H1 (cell line): ENCODE measurements at places on chromosomes 5 and 9.
A peak's percentile ranks its signal among the peaks of the same experiment; 100 is the strongest.

DNA sequence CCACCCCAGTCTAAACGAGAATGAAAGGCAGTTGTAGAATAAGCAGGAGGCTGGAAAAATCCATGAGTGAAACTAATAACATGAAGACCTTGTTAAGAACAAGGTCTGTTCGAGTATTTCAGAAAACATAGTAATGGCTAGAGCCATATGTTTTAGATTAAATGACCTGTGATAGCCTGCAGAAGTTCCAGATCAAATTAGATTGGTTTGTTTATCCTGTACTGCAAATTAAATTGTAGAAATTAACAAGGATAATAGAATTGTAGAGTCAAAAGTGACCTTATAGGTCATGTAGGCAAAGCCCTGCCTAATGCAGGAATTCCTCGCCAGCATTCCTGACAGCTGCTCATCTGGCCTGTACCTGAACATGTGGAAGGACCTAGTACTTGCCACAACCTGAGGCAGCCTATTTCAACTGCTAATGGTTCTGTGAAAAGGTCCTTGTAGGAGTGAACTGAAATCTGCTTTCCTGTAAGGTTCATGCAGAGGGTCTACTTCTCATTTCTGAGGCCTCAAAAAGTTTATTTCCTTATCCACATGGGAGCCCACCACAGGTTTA lies 17.2 kb downstream of the LIX1 start:
- H3K4me3 ChIP-seq = no peak overlapping the region
- H3K36me3 ChIP-seq = no peaks in the 10 kb centered on the region
- no peaks in the 10 kb centered on the region for H3K4me1 ChIP-seq

- no peak for DNase-seq
- H3K36me3 ChIP-seq = no peaks in the 10 kb centered on the region
- no peak overlapping the region for H3K4me3 ChIP-seq
- H3K27ac ChIP-seq = no peak overlapping the region
- no peaks in the 10 kb centered on the region for H3K27me3 ChIP-seq
Observed at GRCh38 chr5:107418902-107419301, 251.8 kb downstream of the EFNA5 start.

GRCh38 chr9:12993466-12993865 lies 218.6 kb downstream of the LURAP1L start:
- H3K27me3 ChIP-seq = no peaks in the 10 kb centered on the region
- no peak overlapping the region for H3K27ac ChIP-seq
- H3K4me3 ChIP-seq = no peak overlapping the region
- no peak for DNase-seq
- no peaks in the 10 kb centered on the region for H3K4me1 ChIP-seq

GRCh38 chr5:117761186-117761585 lies 1186.6 kb upstream of the SEMA6A start:
- no peaks in the 10 kb centered on the region for H3K27me3 ChIP-seq
- H3K27ac ChIP-seq = no peak overlapping the region
- no peaks in the 10 kb centered on the region for H3K4me1 ChIP-seq
- no peaks in the 10 kb centered on the region for H3K36me3 ChIP-seq
- H3K4me3 ChIP-seq = no peak overlapping the region

DNA sequence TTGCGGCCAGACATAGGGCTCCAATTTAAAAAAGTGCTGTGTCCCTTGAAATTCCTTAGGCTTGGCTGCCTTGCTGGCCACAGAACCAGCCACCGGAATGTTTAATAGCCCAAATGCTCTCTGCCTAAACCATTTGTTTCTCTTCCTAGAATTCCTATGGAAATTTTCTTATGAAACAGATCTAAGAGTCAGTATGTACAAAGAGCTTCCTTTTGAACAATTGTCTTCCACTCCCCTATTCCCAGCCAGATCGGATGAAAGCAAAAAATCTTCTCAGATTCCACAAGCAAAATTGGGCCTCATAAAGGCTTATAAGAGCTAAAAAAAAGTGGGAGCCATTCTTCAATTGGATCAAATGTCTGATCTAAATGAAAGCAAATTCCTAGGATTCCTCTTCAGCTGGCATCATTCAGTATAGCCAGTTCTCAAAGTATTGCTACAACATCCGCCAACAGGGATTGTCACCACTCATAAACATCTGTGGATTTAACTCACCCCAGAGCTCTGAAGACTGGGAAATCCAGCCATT lies 104.3 kb downstream of the CEMIP2 start:
- H3K4me3 ChIP-seq = no peak overlapping the region
- peak overlapping the region; percentile 22; the same call in 1 of the 2 replicates for H3K27ac ChIP-seq
- no peaks in the 10 kb centered on the region for H3K27me3 ChIP-seq
- H3K4me1 ChIP-seq = peaks cover 15% of the 10 kb centered on the region
- DNase-seq = no peak

DNA sequence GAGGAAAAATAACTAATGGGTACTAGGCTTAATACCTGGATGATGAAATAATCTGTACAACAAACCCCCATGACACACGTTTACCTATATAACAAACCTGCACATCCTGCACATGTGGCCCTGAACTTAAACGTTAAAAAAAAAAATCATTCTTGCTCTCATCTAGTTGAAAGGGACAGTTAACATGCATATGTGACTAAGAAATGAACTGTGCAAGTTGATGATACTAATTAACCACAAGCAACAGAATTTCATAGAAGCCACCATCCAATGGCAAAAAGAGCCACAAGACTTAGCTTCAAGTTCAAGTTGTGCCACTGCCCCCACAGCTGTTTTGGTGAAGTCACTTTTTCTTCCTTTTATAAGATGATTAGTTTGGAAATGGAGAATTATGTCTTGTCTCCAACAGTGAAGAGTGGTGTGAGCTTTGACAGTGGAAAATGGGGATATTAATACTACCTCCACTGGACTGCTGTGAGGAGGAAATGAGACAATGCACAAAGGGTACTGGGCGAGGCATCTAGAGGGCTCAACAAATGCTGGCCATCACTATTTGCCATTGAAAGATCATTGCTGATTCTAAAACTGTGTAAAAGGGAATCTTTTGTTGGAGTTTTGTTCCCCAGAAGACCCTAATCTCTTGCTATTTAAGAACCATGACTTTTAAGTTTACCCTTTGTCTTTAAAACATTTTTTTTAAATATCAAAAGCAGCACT lies 202.1 kb downstream of the EBF1 start:
- no peak overlapping the region for H3K4me3 ChIP-seq
- H3K27ac ChIP-seq = no peak overlapping the region
- H3K27me3 ChIP-seq = no peaks in the 10 kb centered on the region
- no peaks in the 10 kb centered on the region for H3K36me3 ChIP-seq
- H3K4me1 ChIP-seq = no peaks in the 10 kb centered on the region

GRCh38 chr5:5542654-5543053 lies 120.2 kb downstream of the ICE1 start:
- no peak overlapping the region for H3K27ac ChIP-seq
- no peaks in the 10 kb centered on the region for H3K36me3 ChIP-seq
- no peak overlapping the region for H3K4me3 ChIP-seq

DNA sequence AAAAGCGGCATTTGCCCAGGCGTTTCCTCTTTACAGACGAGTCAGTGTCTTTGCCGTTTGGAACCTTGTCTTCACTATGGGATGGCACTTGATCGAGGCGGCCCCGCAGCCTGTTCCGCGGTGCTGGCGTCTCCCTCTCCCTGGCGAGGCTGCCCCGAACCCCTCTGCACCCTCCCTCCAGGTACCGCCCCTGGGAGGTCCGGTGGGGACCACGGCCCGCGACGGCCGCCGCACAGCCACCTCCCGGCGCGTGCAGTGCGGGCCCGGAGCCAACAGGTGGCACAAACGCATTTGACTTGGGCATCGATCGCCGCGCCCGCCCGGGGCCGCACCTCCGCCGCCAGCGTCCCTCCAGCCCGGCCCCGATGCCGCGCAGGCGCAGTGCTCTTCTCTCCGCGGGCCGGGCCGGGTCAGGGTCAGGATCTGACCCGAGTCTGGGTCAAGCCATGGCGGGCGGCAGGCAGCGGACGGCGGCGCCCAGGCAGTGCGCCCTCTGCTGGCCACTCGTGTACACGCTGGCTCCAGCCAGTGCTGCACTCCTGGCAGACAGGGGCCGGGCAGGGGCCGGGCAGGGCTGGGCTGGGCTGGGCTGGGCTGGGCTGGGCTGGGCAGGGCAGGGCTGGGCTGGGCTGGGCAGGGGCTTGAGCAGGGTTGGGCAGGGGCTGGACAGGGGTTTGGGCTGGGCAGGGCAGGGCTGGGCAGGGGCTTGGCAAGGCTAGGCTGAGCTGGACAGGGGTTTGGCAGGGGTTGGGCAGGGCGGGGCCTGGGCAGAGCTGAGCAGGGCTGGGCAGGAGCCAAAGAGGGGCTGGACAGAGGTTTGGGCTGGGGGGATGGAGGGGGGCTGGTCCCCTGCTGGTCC lies 155.8 kb upstream of the IRX4 start:
- peak overlapping the region; percentile 65 for H3K4me3 ChIP-seq
- H3K27ac ChIP-seq = no peak overlapping the region
- DNase-seq = peak; percentile 94
- H3K36me3 ChIP-seq = no peaks in the 10 kb centered on the region
- H3K27me3 ChIP-seq = no peaks in the 10 kb centered on the region
- no peaks in the 10 kb centered on the region; the same call in 1 of the 2 replicates for H3K4me1 ChIP-seq

DNA sequence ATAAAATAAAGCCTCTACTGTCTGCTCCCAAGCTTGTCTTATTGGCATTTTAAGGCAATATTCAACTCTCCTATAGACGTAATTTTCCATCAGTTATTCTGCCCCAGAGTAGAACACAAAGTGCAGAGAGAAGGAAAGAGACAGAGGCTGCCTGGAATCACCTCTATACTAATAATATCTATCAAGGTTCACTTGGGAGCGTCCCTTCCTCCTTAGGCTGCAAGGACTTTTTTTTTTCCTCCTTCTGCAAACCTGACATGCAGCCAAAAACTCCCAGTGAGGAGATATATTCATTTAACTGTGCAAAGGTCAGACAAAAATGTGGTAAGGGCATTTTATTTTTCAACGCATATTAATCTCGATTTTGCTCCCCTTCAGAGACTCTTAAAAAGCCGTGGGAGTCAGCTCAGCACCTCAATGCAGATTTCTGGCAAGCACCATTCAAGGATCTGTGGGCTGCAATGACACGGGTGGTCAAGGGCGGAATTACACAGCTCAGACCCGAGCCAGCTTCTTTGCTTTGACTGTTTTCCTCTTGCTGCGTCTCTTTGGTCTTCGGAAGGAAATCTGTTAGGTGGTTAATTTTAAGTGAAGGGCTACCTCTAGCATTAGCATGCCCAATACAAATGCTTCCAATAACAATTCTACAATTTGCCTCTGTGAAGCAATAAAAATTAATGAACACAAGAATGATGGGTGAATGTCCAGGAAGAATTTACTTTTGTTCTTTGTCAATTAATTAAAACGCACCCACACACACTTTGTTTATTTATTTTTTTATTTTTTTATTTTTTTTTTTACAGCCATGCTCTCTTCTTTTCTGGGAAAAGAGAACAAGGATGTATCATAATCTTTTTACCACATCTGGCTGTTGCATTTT lies 587.7 kb upstream of the GRAMD2B start:
- H3K27ac ChIP-seq = no peak overlapping the region
- DNase-seq = peak; percentile 52
- H3K27me3 ChIP-seq = no peaks in the 10 kb centered on the region
- H3K4me3 ChIP-seq = no peak overlapping the region
- H3K36me3 ChIP-seq = no peaks in the 10 kb centered on the region

- H3K4me1 ChIP-seq = no peaks in the 10 kb centered on the region
- H3K27ac ChIP-seq = no peak overlapping the region
- no peaks in the 10 kb centered on the region for H3K36me3 ChIP-seq
- H3K4me3 ChIP-seq = no peak overlapping the region
- DNase-seq = no peak
Observed at GRCh38 chr9:86705490-86705889, 241.8 kb downstream of the GAS1 start.

GRCh38 chr9:87556039-87556438 lies 58.4 kb downstream of the DAPK1 start:
- H3K4me1 ChIP-seq = no peaks in the 10 kb centered on the region
- H3K36me3 ChIP-seq = peaks cover 2% of the 10 kb centered on the region; the same call in 1 of the 2 replicates
- H3K4me3 ChIP-seq = no peak overlapping the region
- no peaks in the 10 kb centered on the region for H3K27me3 ChIP-seq

GRCh38 chr9:31412081-31412480 lies 972.4 kb upstream of the ACO1 start:
- no peak overlapping the region for H3K27ac ChIP-seq
- DNase-seq = peak; percentile 5
- H3K36me3 ChIP-seq = no peaks in the 10 kb centered on the region
- no peaks in the 10 kb centered on the region for H3K4me1 ChIP-seq

GRCh38 chr5:11681796-11682195 lies 222.4 kb downstream of the CTNND2 start:
- H3K36me3 ChIP-seq = no peaks in the 10 kb centered on the region
- H3K27me3 ChIP-seq = no peaks in the 10 kb centered on the region
- no peak for DNase-seq
- no peaks in the 10 kb centered on the region for H3K4me1 ChIP-seq
- no peak overlapping the region for H3K4me3 ChIP-seq

GRCh38 chr5:68122439-68123328 lies 92.9 kb upstream of the PIK3R1 start:
- no peak overlapping the region for H3K4me3 ChIP-seq
- H3K27ac ChIP-seq = no peak overlapping the region
- H3K36me3 ChIP-seq = no peaks in the 10 kb centered on the region
- H3K4me1 ChIP-seq = no peaks in the 10 kb centered on the region; the same call in 1 of the 2 replicates
- no peak for DNase-seq

- no peak overlapping the region for H3K4me3 ChIP-seq
- no peak for DNase-seq
- H3K27me3 ChIP-seq = no peaks in the 10 kb centered on the region
- H3K4me1 ChIP-seq = peaks cover 5% of the 10 kb centered on the region; the same call in 1 of the 2 replicates
Observed at GRCh38 chr5:134406390-134406789, 5.3 kb downstream of the CDKN2AIPNL start.

GRCh38 chr5:95760273-95761191 lies 29.4 kb downstream of the RHOBTB3 start:
- no peak for DNase-seq
- no peak overlapping the region for H3K27ac ChIP-seq
- H3K4me1 ChIP-seq = no peaks in the 10 kb centered on the region
- H3K36me3 ChIP-seq = no peaks in the 10 kb centered on the region

DNA sequence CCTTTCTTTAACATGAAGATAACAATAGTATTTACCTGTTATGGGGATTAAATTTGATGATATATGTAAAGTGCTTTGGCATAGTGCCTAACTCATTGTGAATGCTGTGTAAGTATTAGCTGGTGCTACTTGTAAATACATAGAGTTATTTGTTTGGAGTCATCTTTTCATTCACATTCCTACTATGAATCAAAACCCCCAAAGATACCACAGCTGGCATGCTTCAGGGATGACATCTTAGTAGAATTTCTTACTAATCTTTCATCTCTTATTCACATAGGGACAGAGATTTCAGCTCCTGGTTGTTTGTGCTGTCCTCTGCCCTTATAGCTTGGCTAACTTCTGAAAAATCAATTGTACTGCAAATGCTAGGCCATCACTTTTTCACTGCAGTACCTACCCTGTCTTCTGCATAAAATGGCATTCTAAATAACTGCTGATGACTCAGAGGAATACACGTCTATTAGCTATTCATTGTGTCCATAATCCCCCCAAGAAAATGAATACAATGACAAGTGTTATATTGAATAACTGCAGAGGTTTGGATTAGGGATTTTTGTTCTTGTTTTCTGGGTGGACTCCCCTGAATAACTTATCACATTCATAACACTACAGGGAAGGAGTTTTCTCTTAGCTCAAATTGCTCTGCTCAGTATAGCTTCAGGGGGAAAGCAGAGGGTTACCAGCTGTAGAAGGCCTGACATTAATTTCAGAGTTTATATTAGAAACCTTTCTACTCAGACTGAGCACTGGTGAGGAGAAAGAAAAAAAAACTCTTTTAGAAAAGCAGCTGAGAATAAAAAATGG lies 192.2 kb upstream of the C9orf72 start:
- DNase-seq = no peak
- H3K27ac ChIP-seq = no peak overlapping the region

- H3K36me3 ChIP-seq = no peaks in the 10 kb centered on the region
- H3K4me3 ChIP-seq = no peak overlapping the region
- H3K27ac ChIP-seq = no peak overlapping the region
- H3K4me1 ChIP-seq = no peaks in the 10 kb centered on the region
Observed at GRCh38 chr5:57420801-57421200, 61.8 kb downstream of the ACTBL2 start.
